Right hindlimb (tissue), 1 donor: ENCODE measurements at places on chromosomes 2 and 18.

GRCh38 chr2:200847269-200847668, 17.2 kb downstream of the CLK1 start:
- DNase-seq = no peak

DNA sequence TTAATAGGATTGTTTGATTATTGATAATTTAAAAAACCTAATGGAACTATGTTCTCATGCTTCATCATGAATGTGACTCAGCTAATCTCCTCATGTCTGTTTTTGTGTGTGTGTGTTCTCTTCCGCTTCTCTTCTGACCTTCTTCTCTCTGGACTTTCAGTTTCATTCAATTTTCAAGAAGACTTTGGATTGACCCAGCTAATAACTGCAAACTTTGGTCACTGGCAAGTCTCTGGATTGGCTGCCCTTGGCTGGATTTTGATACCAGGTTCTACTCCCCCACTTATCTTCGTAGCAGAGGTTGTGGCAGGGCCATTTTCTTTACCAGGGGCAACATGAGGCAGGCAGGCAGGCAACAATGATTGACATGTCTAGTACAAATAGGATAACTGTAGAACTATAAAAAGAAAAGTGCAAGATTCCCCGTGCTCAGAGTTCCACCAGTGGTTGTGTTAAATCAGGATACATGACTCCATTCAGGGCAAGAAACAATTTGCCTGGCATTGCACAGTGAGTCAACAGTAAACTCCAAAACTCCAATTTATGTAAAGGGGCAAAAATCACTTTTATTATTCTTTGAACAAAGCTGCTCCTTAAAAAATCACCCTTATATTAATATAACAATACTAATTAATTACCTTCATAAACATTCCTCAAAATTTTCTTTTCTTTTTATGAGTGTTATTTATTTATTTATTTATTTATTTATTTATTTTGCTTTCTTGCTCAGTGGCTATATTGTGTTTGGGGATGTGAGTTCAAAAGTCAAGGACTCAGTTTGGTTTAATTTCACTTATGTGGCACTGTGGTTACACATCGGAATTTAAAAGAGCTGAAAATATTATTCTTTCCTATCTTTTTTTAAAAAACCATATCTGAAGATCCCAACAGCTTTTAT, 167.6 kb downstream of the RND3 start:
- no peak for DNase-seq

DNA sequence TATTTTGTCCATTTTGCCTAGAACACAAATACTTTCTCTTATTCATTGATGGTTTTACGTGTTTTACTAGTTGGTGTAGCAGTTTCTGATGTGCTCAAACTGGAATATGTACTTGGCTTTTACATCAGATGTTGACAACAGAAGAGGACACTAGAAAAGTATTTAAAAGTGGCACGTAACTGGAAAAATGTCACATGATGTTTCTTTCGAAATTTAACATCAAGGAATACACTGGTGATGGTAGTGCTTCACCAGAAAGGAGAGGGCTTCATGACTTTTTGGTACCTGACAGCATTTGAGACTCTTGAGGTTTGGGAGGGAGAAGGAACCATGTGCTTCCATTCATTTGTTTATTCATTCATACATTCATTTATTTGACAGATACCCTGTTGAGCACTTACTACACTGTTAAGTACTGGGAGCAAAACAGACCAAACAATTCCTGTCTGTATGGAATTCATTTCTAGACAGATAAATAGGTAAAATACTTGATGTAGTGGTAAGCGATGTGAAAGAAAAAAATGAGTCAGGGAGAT, 1.5 kb downstream of the GIGYF2 start:
- DNase-seq = no peak

DNA sequence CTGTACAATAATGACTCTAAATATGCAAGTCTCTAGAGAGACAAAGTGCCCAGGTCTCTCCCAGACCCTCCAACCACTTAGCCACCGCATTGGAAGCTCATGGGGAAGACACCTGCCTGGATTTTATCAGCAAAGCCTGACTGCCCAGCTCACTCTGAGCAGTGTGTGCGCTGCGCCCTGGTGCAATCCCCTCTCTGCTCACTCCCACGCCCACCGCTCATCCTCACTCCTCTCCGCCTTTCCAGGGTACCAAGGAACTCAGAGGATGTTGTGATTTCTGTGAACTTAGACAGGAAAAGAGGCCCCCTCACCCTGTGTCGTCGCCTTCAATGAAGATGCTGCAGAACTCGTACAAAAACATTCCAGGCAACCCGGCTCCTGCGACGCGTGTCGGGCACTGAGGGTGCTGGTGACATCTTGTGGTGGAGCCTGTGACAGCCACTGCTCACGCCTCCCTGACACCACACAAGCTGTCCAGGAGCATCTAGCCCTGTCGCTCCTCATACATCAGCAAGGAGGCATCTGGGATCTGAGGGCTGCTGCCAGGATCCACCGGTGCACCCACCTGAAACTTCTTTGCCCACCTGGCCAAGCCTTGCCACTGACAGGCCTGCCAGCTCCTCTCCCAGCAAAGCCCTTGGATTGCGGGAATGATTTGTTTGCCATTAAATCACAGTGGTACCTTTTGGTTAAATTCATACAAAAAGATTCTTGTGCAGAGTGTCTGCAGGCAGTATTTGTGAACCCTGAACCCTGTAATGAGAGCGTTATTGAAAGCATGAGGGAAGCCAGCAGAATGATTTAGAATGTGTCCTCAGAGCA, 220.4 kb downstream of the ZNF516 start:
- peak; percentile 62 for DNase-seq

DNA sequence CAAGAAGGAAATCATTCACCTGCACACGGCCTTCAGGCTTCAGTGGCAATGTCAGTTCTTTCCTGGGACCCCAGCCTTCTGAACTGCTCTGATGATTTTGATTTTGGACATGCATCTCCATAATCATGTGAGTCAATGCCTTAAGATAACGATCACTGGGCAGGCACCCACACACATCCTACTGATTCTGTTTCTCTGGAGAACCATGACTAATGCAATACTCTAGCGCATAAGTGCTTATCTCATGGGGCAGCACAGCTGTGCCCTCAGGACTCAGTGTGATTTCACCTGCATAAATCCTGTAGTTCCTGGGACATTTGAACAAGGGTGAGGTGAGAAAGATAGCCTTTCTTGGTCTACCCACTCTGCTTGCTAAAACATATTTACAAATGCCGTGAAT, 144.6 kb downstream of the AKAIN1 start:
- no peak for DNase-seq

GRCh38 chr2:76128622-76129021, 417.9 kb upstream of the GCFC2 start:
- DNase-seq = no peak

DNA sequence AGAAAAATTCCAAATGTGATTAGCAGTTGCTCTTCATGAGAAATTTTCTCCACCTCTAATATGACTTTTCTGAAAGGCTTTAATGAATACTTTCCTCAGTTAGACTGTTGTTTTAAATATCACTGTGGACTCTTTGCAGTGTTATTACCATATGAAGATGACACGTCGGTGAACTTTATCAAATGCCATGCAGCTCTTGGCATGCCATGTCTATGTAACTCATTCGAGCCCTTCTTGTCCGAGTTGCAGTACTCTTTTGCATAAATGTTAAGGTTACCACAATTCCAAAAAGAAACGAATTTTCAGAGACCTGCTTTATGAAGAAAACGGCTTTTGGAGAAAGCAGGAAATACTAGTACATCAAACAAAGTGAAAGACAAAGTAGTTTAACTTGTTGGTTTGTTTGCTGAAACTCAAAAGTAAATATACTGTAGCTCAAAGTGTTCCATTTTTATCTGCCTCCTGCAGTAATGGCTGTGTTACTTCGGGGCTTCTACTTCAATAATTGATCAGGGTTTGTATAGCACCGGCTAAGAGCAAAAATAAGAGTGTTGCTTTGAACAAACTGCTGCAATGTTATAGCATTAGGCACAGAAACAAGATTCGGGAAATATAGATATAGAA, 204.1 kb downstream of the ARHGAP15 start:
- no peak for DNase-seq

DNA sequence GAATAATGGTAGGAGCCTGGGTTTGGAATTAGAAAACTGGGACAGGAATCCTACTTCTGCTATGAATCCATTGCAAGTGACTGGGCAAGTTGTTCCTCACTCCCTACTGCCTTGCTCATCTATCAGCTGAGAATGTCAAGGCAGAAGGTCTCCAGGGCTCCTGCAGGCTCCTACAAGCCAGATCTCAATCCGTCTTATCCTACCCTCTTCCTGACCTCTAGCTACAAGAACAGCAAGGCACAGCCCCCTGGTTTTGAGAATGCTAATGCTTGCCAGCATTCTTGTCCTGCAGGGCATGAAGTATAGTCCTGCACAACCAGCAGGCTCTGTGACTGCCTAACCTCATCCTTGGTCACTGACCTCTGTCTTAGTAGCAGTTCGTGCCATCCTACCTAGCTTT, 141.9 kb upstream of the TNP1 start:
- DNase-seq = no peak

DNA sequence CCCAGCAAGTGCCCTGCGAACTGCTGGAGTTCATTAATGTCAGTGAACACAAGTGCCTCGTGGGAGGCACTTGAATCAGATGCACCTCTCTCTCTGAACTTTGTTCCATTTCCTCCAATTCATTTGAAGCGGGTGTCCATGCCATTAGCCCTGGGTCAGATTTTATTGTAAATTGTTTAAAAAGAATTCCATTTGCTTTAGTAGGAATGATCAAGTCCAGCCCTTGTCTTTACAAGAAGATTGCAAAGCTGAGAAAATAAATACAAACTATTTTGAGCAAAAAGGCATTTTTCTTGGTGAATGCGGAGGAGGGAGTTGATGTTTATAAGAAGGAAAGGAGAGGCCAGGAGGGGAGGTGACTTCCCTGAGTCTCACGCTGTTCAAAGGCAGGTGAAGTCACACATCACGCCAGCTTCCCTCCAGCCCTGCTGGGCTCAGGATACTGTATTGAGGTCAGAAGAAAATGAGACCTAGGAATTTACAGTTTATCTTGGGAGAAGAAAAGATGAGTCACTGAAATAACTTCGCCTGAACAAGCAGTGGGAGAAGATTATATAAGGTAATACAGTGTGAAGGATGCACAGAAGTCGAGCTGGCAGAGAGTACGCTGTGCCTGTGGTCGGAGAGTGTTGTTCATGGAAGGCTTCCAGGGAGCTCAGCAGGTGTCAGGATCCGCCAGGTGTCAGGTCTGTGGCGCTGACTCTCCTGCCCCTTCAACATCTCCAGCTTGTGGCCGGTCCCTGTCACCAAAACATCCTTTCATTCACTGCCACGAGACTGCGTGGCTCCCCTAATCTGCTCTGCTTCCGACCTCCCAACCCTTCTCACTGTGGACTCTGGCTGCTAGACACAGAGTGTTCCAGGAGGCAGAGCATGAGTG, 36.5 kb downstream of the EFR3B start:
- no peak for DNase-seq

- no peak for DNase-seq
Observed at GRCh38 chr2:173159791-173160463, 84.3 kb downstream of the MAP3K20 start.

DNA sequence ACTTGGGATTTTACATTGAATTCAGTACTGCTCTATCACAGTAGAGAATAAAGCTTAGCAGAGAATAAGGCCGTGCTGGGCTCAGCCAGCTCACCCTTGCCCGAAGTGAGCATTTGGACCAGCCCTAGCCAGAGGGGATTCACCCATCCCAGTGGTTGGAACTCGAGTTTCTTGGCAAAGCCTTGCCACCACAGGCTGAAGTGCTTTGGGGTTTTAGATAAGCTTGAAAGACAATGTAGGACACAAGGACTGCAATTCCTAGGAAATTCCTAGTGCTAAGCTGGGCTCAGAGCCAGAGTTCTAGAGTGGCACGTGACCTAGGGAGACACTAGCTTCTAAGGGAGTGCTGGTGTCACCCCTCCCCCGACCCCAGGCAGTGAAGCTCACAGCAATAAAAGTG, 28.0 kb downstream of the SERPINB11 start:
- DNase-seq = no peak

- no peak for DNase-seq
Observed at GRCh38 chr18:42025491-42025890, 70.5 kb downstream of the PIK3C3 start.

GRCh38 chr2:219021591-219021990, 19.7 kb downstream of the CFAP65 start:
- no peak for DNase-seq

DNA sequence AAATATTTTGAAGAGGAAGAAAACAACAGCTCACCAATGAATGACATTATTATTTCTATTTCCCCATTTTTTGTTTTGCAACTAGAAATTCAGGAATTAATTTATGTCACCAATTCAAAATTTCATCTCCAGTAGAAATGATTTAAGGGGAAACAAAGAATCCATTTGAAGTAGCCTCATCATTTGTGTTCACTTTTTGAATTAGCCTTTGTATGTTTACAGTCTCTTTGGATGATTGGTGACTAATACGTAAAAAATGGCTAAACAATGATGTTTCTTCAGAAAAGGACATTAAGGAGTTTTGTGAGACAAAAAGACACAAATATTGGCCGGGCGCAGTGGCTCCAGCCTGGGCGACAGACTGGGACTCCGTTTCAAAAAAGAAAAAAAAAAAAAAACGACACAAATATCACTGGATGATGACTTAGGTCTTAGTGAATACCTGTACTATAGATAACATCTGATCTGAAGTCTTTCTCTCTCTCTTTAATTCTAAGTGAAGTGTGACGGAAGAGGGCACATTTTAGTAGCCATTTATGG, 313.2 kb downstream of the PIK3C3 start:
- no peak for DNase-seq

GRCh38 chr2:102591491-102592045, 27.8 kb upstream of the SLC9A2 start:
- DNase-seq = no peak

DNA sequence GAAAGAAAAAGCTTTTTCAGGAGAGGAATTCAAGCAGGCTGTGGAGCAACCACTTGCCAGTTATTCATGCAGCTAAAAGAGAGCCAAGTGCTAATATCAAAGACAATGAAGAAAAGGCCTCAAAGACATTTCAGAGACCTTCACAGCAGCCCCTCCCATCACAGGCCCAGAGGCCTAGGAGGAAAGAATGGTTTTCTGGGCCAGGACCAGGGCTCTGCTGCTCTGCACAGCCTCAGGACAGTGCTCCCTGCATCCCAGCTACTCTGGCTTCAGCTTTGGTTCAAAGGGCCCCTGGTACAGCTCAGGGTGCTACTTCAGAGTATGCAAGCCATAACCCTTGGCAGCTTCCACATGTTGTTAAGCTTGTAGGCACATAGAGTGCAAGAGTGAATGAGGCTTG, 119.5 kb downstream of the MSTN start:
- no peak for DNase-seq

GRCh38 chr18:33987206-33987605, 237.5 kb downstream of the NOL4 start:
- no peak for DNase-seq

GRCh38 chr2:144215701-144216675, 303.9 kb downstream of the ZEB2 start:
- no peak for DNase-seq

DNA sequence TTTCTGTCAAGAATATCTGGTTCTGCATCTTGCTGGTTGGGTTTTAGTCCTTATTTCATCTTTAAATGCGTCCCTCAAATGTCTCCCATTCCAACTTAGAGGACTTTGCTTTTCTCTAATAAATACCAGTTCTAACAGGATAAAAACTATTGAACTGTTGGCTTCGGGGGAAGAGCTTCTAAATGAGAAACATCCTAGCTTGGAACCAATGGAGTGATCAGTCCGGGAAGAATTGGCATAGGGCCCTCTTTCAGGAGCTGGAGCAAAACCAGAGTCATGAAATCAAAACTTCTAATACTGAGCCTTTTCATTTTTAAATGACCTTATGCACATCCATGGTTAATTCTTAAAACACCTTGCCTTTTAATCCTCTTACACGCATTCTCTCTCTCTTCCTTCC, 401.6 kb upstream of the SMIM21 start:
- DNase-seq = no peak

GRCh38 chr18:53070788-53071187, 730.8 kb downstream of the DCC start:
- DNase-seq = peak; percentile 20
